ENCODE measurements at places on chromosomes 2 and 18.

DNA sequence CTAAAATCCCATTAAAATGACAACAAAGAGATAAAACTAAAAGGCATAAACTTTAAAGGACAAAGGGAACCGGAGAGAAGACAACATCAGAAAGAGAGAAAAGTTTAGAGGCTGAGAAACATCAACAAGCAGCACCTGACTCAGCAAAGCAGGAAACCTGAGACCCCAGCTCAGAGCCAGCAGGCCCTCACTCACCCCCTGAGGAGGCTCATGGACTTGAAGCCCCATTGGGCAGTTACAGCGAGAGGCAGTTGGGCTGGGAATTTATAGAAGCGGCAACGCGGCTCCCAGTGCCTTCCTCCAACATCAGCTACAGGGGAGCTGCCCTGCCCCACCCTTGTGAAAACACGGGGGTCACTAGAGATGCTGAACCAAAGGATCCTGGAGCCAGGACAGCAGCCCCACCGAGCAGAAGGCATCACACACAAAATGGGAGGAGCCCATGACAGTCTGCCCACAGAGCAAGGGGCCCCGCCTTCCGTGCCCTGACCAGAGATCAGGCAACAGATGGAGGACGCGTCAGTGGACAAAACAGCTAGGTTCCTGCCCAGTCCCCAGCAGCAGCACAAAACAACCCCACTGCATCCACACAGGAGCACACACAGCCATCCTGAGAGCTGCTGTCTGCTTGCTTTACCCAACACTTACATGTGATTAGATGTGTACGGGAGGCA is 52.7 kb downstream of the CMPK2 start:
- DNase-seq: no peak

- no peak for DNase-seq
Measured at GRCh38 chr18:58937887-58938267, 73.2 kb downstream of the ZNF532 start.

- DNase-seq: no peak
Measured at GRCh38 chr2:63642946-63643345, 54.2 kb downstream of the MDH1 start.

DNA sequence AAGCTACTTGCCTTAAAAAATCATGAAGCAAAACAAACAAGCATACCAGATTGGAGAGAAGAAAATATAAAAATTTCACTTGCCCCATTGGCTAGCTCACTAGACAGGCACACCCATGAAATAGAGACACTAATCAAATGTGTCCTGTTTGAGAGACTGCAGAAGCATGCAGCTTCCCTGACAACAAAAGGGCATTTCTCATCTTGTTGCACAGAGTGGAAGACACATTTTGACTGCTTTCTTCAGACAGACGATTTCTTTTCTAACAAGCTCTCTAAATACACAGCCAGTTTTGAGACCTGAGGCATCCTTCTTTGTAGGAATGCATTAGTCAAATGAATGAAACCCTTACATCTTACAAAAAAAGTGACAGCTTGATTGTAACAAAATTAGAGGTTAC is 1558.6 kb upstream of the NXPH2 start:
- no peak for DNase-seq

- no peak for DNase-seq
Measured at GRCh38 chr18:29560270-29560669, 1383.3 kb upstream of the CDH2 start.

DNA sequence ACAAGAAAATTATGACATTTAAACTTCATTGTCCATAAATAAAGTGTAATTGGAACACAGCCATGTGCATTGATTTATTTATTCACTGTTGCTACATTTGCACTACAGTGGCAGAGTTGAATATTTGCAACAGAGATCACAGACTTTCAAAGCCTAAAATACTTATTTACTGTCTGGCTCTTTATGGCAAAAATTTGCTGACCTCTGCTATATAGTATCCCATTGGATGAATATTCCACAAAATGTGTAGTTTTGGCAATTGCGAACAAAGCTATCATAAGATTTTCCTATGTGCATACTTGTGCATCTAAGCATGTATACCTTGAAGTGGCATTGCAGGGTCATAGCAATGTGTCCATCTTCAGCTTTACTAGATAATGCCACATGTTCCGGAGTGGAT is 32.1 kb downstream of the CCDC85A start:
- no peak for DNase-seq

DNA sequence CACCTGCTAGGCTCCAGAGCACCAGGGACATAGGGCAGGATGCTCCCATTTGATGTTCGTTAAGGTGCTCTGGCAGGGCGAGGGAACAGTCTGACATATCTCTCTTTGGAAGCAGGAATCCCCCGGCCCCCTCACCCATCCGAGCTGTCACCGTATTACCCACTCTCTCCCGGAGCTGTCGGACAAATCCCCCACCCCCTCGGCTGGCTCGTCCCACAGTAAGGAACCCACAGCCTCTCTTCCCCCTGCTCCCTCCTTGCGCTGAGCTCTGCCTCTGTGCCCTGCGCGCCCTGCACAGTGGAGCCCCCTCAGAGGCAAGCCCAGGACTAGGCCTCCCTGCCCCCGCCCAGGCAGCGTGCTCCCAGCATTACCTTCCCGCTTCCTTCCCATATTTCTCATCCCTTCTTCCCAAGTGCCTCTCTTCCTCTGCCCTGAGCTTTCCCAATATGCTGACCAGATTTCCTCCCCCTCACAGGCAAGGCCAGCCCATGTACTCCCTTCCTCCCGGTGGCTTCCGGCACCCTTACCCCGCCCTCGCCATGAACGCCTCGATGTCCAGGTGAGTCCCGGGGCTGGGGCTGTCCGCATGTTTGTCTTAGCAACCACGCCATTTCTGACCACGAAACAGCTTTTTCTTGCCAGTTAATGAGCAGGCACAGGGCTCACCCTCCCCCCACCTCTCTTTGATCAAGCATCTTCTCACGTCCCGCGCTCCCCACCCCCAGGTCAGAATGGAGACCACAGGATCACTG is 23.8 kb downstream of the TGOLN2 start:
- no peak for DNase-seq

- DNase-seq: no peak
Measured at GRCh38 chr18:77645170-77645872, 395.7 kb downstream of the GALR1 start.
